ENCODE measurements at places on chromosomes 4 and X. TPM values are rescaled to one million over a fixed set of nuclear protein-coding genes. Genes with fewer than 3 reads are reported as not detected.

DNA sequence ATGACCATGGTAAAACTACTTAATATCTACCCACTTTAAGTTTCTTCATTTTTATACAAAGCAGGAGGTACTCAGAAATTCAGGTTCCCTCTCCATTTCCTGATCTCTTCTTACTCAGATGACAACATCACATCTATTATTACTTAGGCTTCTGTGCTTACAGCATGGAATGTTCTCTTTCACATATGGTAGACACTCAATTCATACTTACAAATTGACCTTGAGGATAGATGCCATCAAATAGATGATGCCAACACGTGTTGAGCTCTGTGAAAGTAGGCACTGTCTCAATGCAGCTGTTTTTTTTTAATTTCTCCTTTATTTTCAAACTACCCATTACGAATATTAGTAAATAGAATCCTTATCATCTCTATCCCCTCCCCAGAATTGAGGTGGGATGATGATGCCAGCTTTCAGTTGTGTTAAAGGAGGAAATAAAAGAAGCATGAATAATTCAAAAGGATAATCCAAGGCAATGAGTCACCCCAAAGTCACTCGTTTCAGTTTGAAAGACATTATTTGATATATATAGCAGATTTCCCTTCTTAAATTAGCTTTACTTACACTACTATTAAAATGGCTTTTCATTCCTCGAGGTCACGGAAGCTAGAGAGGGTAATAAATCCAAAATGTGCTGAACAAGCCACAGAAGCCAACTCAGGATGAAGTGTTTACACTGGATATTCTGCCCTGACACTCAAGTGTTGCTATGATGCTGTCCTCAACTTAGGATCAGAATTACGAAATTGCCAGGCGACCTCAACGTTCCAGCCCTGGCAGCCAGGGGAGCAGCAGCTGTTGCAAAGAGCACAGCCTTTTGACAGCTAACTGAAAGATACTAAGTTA lies 124.2 kb upstream of the EOLA2 start:
- DNase-seq, result peak; percentile 68
- peaks cover 31% of the 10 kb centered on the region for H3K4me1 ChIP-seq
- H3K4me3 ChIP-seq, result no peak overlapping the region
- H3K27ac ChIP-seq, result peak overlapping the region; percentile 76
- H3K36me3 ChIP-seq, result no peaks in the 10 kb centered on the region
- H3K27me3 ChIP-seq, result no peaks in the 10 kb centered on the region

NR0B1 gene
- polyA plus RNA-seq, result not detected

DNA sequence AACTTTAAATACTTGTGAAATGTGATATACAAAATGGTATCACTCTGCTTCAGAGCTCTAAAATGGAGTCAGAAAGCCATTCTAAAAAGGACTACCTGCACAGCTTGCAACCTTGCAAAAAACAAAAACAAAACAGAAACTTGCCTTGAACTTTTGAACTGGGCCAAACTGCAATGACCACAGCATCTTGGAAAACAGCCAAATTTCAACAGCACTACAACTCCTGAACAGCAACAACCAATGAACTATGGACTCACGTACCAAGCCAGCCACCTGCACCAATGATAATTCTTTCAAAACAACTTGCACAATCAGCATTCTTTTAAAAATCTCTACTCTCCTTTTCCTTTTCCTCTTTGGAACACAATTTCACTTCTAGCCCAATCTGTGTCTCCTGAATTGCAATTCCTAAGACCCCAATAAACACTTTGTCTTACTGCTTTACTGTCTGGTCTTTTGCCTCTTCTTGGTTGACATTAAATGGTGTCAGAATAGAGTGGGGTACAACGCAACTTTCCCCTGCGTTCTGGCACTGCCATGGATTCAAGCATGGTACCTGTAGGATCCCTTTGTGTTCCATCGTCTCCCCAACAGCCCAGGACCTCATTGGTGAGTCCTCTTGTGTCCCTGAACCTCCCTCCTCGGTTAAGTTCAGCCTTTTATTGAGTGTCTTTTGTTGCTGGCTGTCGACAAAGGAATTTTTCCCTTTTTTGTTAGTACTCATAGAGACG lies 35.7 kb upstream of the FMR1 start:
- H3K27me3 ChIP-seq, result no peaks in the 10 kb centered on the region
- no peak overlapping the region for H3K27ac ChIP-seq
- H3K36me3 ChIP-seq, result no peaks in the 10 kb centered on the region
- no peaks in the 10 kb centered on the region for H3K4me1 ChIP-seq
- H3K4me3 ChIP-seq, result no peak overlapping the region

DNA sequence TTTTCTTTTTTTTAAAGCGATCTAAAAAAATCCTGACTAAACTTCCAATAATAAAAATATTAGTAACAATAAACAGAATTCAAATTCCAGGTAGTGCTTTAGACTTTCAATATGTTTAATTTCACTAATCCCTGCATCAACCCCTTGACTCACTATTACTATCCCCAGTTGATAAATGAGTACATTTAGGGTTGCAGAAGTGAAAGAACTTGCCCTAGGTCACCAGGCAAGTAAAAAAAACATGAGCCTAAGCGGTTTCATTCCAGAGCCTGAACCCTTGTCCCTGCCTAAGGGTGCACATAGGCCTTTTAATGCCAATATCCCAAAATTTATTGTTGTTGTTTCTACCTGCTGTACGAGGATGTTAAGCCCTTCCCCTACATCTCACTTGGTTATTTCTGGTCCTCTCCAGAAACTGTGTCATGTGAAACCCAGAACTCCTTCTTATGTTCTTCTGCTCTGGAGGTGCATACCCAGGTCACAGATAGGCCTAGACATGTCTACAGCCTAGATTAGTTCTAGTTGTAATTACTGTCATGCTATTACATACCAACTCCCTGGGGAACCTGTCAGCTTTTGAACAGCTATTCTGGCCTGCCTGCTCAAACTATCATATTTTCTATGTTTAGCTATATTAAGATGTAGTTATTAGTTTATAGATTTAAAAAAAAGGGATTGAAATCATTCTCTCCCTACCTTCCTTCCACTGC lies 244.5 kb upstream of the PITX2 start:
- H3K27ac ChIP-seq, result no peak overlapping the region
- H3K27me3 ChIP-seq, result no peaks in the 10 kb centered on the region
- no peaks in the 10 kb centered on the region for H3K36me3 ChIP-seq
- peaks cover 3% of the 10 kb centered on the region for H3K4me1 ChIP-seq

GRCh38 chr4:42627885-42628646 lies 28.8 kb downstream of the ATP8A1 start:
- no peaks in the 10 kb centered on the region for H3K4me1 ChIP-seq
- no peak for DNase-seq
- H3K36me3 ChIP-seq, result no peaks in the 10 kb centered on the region
- H3K27me3 ChIP-seq, result no peaks in the 10 kb centered on the region
- H3K4me3 ChIP-seq, result no peak overlapping the region

SLC16A2 gene
- polyA plus RNA-seq, result 3.6 TPM

DNA sequence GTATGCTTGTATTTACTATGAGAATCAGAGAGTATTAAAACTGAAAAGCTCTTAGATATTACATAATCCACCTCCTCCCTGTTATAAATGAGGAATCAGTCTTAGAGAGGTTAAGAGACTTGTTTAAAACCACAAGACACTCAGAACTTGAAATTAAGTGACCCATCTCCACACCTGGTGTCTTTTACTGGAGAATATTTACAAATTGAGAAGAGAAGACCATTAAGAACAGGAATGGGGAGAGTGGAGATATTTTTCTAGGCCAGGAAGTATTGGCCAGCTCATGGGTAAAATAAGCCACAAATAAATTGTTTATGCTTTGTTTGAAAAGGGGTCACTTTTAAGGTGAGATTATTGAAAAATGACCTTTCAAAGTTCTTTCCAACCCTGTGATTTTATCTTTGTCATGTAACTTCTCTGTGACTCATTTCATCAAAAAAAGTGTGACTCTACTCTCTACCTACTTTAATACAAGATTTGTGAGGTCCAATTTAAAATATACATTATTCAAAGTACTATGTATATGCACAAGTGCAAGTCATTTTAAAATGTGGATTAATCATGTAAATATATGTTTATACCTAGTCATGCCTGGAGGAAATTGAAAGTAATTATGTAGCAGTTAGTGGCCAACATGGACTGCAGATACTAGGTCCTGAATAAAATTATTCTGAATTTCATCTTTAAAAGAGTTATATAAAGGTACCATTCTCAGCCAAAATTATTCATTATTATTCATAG lies 15.9 kb upstream of the COX7B2 start:
- no peaks in the 10 kb centered on the region for H3K36me3 ChIP-seq
- H3K4me3 ChIP-seq, result no peak overlapping the region
- no peaks in the 10 kb centered on the region for H3K4me1 ChIP-seq
- H3K27ac ChIP-seq, result no peak overlapping the region
